ENCODE measurements at places on chromosomes 5 and 9. TPM values are rescaled to one million over a fixed set of nuclear protein-coding genes. Genes with fewer than 3 reads are reported as not detected.

The TMEM215 gene
- 0.33 TPM for polyA plus RNA-seq

DNA sequence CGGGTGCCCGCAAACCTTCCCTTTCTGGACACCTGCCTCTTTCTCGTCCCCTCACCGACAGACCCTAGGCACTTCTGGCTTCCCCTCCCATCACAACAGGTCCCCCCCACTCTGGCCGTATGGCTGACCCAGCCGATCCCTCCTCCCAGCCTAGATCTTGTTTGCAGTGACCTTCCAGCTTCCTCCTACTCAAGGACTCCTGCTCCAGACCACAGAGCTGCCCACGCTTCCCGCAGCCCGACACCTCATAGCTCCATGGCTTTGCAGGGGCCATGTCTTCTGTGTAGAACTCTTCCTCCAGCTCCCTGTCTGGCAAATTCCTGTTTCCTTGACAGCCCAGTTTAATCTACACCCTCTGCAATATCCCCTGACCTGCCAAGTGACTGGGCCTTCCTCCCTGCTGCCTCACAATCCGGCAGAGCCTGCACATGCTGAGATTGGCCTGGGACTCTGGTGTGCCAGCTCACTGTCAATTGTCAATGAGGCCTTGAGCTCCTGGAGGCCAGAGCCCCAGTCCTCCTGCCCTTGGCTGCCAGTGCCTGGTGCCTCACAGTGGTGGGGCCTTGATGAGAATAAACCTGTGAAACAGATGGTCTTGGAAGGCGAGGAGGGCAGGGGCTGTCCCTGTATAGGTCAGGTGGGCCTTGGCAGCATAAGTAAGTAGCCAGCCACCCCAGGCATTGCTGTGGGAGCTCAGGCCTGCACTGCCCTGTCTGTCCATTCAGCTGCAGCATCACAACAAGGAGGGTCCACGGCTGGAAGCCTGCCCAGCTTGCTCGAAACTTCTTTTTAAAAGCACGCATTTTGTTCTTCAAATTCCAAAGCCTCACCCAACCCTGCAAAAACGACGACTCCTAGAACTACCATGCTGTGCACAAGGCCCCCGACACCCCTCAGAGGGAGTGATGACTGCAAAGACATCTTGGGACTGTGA, 50.5 kb downstream of the GADD45G start:
- DNase-seq: no peak

The NFX1 gene
- polyA plus RNA-seq: 19.2 TPM

DNA sequence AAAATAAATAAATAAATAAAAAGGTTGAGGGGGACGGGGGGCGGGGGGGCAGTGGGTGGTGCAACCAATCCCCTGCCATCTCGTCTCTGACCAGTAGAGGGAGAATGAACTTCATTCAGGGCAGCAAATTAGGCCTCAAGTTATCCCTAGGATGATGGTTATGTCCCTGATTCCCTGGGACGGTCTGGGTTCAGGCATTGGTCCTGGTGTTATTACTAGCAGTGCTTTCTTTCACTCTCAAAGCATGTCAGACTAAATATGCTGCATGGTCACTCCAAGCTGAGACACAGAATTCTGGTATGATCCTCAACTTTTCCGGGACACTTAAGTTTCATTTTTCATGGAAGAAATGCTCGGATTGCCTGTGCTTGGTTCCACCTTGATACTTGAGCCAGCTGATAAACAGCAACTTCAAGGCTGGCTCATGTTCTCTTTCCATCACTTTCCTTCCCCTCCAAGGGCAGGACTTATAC, 59.4 kb downstream of the DAP start:
- no peak for DNase-seq

The CLIC3 gene
- polyA plus RNA-seq: 0.33 TPM

- DNase-seq: no peak
Observed at GRCh38 chr9:94990897-94991561, 264.5 kb downstream of the AOPEP start.

The CBY3 gene
- 0.39 TPM for polyA plus RNA-seq

GRCh38 chr9:93636667-93637066, 60.3 kb downstream of the PHF2 start:
- DNase-seq: no peak

- DNase-seq: no peak
Observed at GRCh38 chr9:121325387-121325786, 44.7 kb downstream of the STOM start.

The WDR31 gene
- 0.33 TPM for polyA plus RNA-seq

DNA sequence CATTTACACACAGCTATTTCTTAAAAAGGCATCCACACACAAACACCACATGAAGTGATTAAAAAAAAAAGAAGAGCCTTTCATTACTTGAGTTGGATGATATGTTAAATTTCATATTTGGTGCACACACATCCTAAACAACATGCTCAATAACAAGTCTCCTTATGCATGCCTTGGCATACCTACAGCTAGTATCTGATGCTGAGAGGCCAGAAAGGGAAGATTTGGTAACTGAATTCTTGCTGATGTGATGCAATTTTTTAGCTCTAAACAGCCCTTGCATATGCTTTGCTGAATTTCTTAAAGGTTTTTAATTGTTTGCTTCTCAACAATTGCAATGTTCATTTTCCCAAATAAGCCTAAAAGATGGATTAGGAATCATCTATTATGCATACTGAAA, 338.8 kb downstream of the ARL15 start:
- no peak for DNase-seq

DNA sequence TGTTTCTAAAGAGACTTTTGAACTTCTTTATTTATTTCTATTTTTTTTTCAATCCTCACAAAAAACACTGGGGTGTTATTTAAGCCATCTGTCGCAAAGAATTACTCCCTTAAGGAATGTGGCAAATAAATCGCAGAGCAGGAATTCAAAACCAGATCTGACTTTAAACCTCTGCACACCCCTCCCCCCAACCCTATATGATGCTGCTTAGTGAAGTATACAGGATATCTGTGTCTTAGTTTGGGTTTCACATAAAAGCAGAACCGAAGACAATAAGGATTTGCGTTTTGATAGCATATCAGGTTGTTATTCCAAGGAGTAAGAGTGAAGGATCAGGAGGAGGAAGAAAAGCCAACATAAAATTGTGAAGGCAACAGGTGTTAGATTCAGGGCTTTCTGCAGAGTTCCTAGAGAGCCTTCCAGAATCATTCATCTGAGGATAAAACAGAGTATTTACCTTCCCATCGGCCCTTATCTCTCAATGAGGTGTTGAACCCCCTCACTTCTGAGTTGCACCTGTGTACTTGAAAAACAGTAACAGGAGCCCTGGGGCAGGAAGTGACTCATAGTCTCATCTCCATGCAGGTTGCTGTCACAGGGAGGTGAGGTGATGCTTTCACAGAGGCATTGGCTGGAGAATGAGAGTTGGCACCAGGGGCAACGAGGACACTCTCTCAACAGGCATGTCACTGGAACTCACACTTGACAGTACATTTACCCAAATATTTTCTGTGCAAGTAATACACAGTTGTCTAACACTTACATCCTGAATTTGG, 33.5 kb upstream of the DMRT3 start:
- no peak for DNase-seq

The NR2F1 gene
- 0.17 TPM for polyA plus RNA-seq

The RMI1 gene
- 2.7 TPM for polyA plus RNA-seq

GRCh38 chr5:143514616-143515335, 111.3 kb upstream of the NR3C1 start:
- no peak for DNase-seq

DNA sequence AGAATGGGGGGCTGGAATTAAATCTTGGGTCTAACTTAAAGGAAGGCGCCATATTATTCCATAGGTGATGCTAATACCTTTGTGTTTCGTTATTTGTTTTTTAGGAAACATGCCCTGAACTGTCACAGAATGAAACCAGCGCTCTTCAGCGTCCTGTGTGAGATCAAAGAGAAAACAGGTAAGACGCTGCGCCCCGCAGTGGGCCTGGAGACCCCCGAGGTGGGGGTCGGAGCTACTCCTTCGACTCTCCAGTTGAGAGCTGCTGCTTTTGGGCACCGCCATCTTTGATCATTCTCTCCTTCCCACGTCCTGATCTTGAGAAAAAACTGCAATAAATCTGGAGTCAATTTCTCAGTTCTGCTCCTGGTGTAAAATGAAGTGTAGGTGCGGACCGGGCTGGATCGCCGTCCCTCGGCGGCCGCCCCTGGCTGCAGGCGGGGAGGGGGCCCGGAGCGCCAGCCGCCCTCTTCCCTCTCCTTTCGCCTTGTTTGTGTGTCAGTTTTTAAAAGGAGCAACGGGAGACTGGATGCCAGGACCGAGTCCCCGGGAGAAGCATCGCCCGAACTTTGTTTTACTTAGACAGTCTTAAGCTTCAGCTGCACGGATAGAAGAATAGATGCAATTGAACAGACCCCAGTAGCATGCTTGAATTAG, 1.4 kb downstream of the PBX3 start:
- DNase-seq: no peak

GRCh38 chr9:137106662-137107250, 7.8 kb downstream of the DPP7 start:
- no peak for DNase-seq

DNA sequence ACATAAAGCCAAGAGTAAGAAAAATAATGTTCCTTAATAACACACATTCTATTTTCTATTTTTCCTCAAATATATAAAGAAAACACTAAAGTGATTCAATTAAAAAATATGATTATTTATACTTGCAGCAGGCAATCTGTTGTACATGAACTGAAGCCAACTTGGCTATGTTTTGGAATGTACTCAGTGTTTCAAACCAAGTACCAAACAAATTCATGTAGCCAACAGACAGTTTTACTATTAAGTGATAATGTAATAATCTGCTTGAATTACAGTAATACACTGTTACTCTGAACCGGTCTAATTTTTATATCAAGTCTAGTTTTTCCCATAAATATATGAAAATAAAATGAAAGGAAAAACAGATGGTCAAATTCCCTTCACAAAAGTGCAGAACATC, 58.0 kb downstream of the CEP120 start:
- DNase-seq: no peak

DNA sequence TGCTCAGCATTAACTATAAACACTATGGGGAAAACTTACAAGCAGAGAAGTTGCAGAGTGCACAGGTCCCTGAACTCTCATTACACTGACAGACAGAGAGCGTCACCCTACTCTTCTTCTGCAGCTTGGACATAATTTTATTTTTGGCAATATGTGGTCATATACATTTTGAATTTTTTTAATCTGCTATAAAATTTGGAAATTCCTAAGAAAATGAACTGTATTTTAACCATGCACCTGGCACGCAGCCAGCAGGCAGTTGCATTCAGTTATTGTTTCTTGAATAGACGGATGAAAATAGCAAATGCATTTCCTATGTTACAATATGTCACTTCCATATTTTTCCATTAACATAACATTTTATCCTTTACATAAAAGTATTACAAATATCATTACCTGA, 100.2 kb downstream of the SLC25A46 start:
- no peak for DNase-seq

The DCANP1 gene
- polyA plus RNA-seq: not detected

Measured in H1 (cell line).